Mesenteric fat pad (tissue), 1 donor: ENCODE measurements at places on chromosomes 2 and 18. TPM values are rescaled to one million over a fixed set of nuclear protein-coding genes. Genes with fewer than 3 reads are reported as not detected.
A peak's percentile ranks its signal among the peaks of the same experiment; 100 is the strongest.

The DOK6 gene
- total RNA-seq = 1.6 TPM

The TLX2 gene
- not detected for total RNA-seq

The CDH19 gene
- total RNA-seq = 0.35 TPM

The TMEM17 gene
- total RNA-seq = 1.4 TPM

The PSMA8 gene
- not detected for total RNA-seq

The RGPD4 gene
- not detected for total RNA-seq

The TUBA4B gene
- not detected for total RNA-seq

DNA sequence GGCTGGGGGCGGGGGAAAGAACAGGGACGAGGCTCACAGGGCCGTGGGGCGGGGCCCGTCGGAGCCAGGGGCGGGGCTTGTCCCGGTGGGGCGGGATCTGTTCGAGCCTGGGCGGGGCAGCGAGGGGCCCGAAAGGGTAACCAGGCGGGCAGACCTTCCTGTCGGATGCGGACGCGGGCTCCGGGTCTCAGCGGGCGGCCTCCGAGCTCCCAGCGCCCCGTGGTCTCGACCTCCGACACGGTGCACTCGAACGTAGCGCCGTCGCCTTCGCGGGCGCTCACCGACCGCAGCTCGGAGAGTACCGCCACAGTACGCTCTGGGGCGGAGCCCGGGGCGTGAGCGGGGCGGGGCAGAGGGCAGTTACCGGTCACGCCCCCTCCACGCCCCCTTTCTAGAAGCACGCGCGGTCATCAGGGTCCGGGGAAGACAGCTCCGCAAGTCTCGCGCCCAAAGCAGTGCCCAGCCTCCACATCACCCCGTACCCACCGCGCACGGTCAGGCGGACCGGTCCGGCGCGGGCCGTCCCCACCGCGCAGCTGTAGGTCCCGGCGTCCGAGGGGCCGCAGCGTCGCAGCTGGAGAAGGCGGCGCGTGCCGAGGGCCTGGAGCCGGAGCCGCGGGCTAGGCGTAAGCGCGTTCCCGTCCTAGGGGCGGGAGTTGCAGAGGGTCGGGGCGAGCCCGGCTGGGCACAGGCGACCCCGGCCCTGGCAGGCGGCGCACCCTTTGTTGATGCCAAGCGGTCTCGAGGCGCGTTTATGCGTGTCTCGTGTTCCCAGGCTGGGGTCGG, 8.7 kb downstream of the TMEM198 start:
- DNase-seq = no peak

DNA sequence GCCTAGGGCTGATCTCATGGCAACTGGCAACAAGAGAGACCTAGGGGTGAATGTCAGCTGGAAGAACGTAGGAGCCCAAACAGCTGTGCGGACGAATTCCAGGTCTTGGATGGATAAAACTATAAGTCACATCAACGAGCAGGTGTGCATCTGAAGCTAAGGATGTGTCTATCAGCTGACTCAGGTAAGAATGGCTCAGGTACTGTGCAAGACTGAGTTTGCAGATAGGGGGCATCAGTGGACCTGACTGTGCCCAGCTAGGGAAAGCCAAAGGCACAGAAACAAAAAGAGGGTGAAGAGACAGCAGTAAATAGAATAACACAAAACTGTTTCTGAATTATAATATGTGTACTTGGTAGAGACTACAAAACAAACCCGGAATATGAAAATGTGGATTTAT, 357.3 kb downstream of the ZEB2 start:
- DNase-seq = no peak

DNA sequence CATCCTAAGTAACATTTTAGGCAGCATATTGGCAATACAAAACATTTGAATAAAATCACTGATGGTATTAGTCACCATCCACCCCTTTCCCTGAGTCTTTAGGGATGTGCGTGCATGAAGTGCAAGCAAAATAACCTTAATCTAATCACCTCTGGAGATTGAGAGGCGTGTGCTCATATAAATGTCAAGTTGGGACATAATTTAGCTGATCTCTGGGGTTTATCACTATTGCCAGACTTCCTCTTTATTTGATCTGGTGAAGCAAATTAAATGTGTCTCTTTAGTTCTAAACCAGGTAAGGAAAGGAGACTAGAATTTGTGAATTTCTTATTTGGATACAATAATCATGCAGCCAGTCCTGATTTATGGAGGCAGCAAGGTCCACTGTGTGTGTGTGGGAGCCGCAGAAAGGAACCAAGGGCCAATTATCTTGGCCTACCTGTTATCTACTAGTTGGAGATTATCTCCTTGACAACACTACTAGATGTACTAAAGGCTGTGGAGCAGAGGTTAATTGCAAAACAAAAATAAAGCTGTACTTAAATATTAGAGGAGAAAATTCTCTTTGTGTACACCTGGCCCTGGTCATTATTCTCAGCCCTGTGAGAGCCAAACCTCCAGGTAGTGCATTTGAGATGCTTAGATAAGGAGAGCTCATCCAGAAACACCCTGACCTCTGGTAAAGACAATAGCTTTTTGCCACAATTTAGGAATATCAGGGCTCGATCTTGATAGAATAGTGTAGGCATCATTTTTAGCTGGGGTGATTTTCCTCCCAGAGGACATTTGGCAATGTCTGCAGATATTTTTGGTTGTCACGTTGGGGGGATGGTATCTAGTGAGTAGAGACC, 78.2 kb downstream of the HRH4 start:
- DNase-seq = no peak

- no peak for DNase-seq
Observed at GRCh38 chr2:156800781-156801361, 364.7 kb downstream of the GPD2 start.

GRCh38 chr18:65735155-65735554, 15.7 kb upstream of the CDH7 start:
- DNase-seq = no peak

DNA sequence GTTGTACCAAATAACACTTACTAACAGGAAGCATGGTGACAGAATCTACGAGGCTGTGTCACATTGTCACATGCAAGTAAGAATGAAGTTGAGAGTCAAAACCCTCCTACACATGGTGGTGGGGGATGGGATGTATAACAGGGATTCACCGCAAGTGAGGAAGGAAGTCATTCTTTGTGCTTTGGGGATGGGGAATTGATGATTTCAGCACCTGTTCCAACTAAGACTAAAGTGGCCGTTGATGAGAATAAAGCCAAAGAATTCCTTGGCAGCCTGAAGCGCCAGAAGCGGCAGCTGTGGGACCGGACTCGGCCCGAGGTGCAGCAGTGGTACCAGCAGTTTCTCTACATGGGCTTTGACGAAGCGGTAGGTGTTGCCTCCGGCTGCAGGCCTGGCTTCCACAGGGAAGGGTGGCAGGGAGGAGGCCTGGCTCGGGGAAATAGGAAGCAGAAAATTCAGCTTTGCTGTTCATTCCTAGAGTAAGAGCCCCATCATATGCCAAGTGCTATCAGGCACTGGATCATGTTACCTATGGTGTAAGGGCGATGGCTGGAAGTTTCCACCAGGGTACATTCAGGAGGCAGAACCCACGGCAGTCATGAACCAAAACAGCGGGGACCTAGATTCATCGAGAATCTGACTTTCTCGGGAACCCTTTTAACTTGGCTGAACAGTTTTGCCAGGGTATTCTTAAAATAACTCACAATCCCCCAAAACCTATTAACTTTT, 120.3 kb downstream of the UXS1 start:
- no peak for DNase-seq

DNA sequence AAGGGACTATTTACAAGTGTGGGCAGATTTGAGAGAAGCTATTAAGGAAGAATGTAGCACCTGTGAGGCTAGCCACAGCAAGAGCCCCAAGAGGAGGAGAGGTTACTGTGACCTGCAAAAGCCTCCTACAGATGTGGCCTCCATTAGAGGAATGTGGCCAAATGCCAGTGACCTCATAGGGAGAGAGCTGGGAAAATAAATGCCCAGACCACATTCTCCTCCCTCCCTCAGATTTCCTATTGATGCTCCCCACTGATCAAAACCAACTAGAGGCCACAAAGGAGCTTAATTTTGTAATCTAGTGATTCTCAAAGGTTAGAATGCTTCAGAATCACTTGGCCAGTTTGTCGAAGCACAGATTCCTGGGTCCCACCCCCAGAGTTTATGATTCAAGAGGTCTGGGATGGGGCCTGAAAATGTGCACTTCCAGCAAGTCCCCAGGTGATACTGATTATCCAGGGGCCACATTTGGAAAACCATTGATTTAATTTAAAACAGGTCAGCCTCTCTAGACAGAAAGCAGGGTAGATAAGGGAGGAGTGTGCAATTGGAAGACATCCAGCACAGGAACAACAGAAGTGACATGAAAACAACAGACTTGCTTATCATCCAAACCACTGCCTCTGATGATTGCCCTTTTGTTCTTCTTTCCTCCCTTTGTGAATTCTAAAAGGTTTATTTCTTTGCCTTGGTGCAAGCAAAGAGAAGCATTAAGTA, 61.2 kb upstream of the RBBP8 start:
- DNase-seq = no peak

DNA sequence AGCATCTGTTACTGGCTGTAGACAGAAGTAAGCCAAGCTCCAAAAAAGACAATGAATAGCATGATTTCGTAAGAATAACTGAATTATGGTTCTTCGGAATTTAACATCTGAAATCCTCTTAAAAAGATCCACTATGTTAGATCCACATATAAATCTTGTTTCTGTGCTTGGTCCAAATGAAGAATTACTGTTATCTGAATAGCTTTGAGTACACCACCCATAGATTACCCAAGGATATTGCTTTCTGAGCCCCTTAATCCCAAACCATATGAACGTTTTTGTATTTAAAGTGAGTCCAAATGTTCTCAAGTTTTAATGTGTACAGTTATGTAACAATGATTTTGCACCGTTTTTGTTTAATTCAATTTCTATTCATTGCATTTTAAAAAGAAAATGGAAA, 124.9 kb downstream of the DSC3 start:
- DNase-seq = no peak

DNA sequence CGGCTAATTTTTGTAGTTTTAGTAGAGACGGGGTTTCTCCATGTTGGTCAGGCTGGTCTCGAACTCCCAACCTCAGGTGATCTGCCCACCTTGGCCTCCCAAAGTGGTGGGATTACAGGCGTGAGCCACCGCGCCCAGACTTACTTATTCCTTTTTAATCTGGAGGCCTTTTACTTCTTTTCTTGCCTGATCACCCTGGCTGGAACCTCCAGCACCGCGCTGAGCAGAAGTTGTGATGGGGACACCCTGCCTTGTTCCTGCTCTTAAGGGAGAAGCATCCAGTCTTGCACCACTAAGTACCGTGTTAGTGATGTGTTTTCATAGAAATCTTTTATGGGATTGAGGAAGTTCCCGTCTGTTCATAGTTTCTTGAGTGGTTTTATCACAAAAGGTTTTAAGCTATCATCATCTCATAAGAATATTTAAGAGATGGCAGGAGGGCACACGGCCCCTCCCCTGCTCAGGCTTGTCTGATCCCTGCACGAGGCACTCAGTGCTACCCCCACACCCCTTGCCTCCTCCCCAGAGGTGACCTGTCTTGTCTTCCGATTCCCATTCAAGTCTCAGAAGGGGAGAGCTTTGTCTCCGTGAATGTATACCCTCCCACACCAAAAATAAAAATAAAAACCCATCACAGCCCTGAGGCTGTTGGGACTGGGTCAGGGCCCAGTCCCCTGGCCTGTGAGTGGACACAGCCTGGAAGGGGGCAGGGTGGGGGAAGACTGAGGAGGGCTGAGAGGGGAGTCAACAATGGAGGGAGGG, 65.3 kb upstream of the SMAD7 start:
- peak; percentile 39 for DNase-seq

- peak; percentile 62 for DNase-seq
Observed at GRCh38 chr2:121175326-121175725, 109.7 kb downstream of the TFCP2L1 start.

DNA sequence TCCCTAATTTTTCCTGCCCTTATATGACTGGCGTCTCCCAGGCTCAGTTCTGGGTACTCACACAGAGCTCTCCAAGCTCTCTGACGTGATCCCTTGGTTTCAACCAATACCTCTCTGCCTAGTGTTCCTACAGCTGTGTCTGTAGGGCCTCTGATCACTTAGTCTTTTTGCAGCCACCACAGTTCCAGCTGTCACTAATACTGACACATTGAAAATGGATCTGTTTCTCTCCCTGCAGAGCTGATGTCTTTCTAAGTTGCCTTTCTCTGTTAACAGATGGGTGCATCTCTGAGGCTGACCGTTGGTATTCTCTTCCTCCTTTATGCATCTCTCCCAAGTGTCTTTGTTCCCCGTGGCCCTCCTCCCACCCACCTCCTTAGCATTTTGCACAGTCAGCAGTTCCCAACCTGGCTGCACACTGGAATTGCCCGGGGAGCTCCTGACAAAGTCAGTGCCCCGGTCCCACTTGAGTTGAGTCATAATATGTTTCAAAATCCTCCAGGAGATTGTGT, 62.5 kb downstream of the CERS6 start:
- no peak for DNase-seq

DNA sequence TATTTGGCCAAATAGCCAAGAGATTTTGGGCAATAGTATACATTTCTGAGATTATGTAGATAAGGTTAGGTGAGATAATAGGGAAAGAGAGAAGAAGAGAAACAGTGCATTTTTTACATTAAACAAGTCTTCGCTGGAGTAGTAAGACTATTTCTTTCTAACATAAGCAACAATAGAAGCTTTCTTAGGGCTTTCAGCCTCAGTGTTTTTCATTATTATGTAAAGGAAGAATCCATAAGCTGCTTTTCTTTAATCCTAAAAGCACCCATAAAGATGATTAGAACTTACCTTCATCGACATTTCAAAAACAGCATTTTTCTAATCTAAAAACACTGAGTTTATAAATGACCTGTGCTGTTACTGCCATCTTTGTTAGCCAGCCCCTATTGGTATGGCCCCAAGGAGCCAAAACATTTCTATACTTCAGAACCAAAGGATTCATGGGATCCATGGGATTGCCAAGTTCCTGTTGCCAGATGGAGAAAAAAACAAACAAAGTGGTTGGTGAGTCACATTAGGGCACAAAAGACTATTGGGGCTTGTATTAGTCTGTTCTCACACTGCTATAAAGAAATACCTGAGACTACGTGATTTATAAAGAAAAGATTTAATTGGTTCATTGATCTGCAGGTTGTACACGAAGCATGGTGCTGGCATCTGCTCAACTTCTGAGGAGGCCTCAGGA, 88.2 kb downstream of the SCG2 start:
- no peak for DNase-seq

GRCh38 chr18:75818383-75818782, 390.9 kb upstream of the SMIM21 start:
- DNase-seq = no peak

DNA sequence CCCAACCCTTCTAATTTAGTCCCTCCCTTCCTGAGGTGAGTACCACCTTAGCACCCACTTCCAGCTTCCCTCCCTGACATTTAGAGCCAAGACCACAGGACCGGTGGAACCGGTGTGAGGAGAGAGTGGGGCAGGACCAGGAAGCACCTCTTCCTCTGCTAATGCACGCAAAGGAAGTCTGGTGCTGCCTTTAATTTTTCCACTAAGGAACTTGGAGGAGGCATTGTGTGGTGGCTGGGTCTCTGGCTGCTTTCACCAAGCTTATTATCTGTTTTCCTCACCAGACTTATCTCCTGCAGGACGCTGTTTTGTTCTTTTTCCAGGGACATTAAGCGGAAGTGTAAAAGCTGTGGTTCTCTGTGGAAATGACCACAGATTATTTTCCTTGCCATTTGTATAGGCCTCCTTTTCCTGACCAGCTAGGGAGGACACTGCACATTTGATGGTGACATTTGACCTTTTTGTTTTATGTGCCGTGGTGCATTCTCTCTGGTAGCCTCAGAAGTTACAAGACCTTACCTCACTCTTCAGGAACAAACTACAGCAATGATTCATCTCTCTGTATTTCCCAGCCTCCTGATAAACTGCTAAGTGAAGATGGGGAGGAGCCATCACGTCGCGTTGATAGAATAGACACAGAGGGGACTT, 39.8 kb upstream of the SPTBN1 start:
- no peak for DNase-seq

GRCh38 chr2:133884739-133885381, 316.6 kb upstream of the NCKAP5 start:
- DNase-seq = no peak
